ENCODE measurements at places on chromosomes 7 and 10. TPM values are rescaled to one million over a fixed set of nuclear protein-coding genes. Genes with fewer than 3 reads are reported as not detected.

The ENKUR gene
- total RNA-seq, result not detected

The MICU1 gene
- 37.5 TPM for total RNA-seq

The ZNF365 gene
- 0.67 TPM for total RNA-seq

The GIMAP2 gene
- total RNA-seq, result 14.4 TPM

The APBB1IP gene
- total RNA-seq, result 6.8 TPM

The SFRP5 gene
- total RNA-seq, result 17.6 TPM

The PLEKHS1 gene
- total RNA-seq, result not detected

The CABCOCO1 gene
- total RNA-seq, result 1.2 TPM

The CHST3 gene
- total RNA-seq, result 39.3 TPM

The NACAD gene
- total RNA-seq, result 6.0 TPM

The FAM25A gene
- not detected for total RNA-seq

GRCh38 chr10:72097448-72098300 is 9.3 kb upstream of the SPOCK2 start:
- ATAC-seq, result no peak

DNA sequence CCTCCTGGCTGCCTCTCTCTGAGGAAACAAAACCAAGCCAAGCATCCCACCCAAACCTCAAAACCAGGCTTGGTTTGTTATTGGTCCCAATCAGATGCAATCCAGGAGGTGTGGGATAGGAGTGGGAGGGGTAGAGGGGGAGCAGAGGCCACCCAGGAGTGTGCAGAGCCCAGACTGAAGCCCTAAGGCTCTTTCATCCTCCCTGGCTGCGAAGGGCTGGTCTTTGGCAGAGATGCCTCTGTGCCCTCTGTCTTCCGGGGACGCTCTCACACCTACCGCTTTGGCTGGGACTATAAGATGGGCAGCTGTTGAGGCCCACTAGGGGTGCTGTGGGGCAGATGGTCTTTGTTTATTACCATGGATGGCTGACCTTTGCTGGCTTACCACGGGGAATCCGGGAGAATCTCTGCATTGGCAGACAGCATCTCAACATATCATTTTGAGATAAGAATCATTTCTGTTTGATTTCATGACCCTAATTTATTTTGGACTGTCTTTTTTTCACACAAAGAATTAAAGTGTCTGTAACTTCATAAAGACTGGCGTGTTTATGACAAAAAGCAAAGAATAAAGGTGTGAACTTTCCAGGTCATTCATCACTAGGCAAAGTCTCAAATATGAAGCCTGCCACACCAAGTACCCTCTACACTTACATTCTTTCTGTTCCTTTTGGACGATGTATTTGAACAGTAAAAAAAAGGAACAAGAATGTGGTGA is 6.5 kb upstream of the DENND2A start:
- peak; percentile 70 for ATAC-seq

DNA sequence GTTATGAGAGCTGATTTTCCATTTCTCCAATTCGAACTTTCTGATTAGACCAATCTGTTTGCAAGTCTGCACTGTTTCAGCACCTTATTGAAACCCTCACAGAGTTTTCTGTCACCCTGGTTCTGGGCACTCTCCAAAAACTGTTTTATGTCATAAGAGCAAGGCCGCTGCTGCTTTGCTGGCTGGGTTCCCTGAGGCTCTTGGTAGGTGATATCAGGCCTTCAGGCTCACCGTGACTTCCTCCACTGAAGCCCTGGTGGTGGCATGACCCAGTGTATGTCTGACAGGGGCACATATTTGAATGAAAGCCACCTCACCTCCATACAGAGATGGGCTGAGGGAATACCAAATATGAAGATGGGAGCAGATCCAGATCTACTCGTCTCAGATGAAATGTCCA is 8.3 kb downstream of the RABGEF1 start:
- ATAC-seq, result no peak

GRCh38 chr7:70694434-70694970 is 437.4 kb upstream of the GALNT17 start:
- peak; percentile 37 for ATAC-seq

GRCh38 chr10:102601639-102602038 is 42.6 kb upstream of the TRIM8 start:
- ATAC-seq, result no peak

DNA sequence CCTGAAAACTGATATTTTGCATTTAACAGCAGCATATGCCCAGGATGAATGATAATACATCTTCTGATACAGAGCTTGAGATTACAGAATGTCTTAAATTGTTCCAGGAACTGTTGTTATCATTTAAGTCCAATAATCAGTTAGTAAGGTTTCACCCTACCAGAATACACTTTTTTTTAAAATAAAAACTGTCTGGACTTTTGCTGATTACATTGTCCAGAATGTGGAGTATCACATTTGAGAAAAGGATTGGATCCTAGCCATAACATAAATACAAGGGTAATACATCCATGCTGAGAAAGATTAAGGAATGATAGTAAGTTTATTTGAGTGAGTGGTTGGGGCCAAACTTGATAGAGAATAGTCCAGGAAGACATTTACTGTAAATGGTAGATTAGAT is 71.0 kb downstream of the SEPTIN7 start:
- ATAC-seq, result no peak

DNA sequence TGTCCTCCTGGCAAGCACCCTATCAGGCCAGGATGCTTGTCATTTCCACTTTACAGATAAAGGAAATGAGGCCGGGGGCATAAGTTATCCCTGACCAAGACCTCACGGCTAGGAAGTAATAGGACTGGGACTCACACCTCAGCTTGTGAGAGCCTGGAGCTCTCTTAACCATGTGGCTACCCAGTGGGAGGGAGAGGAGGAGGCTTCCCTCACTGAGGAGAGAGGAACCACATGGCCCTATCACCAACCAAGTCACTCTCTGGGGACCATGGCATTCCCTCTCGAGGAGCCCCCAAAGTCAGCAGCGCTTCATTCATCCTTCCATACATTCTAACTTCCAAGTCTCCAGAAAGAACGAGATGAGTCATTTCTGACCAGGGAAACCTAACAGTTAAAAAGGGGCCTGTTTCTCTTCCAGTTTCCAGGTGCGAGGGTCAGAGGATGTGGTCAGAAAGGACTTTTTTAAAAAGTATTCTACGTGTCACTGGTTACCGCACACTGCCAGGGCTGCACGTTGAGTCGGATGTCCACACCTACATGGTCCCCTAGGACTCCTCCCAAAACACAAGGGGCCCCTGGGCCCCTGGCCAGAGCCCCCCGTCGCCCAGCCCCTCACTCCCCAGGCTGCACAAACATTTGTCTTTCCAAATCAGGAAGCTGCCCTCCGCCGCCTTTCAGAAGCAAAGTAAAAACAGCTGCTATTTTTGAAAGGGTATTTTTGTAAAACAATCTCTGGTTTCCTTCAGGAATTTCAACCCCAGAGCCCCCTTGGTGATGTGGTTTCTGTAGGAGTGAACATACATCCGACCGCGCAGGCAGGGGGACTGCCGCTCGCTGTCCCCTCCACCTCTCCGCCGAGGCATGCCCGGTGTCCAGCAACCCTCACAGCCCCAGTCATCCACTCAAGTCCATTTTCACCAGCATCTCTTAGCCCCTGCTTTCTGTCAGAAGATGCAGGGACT is 128.2 kb upstream of the CHST15 start:
- ATAC-seq, result no peak

DNA sequence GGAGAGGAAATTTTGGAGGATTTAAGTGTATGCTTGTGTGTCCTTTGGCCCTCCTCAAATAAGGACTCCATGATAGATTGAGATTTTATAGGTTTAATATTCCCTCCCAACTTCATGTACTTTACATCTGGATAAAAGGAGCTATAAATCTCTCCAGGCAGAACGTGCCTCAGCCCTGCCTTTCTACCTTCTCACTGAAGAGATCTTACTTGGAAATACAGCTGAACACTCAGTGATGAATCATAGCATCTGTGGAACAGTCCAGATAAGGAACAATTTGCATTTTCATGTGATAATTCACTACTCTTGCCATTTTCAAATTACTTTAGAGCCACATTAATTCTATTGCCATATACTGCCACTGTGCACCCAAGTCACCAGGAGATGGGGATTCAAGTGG is 364.6 kb upstream of the PODXL start:
- no peak for ATAC-seq

- no peak for ATAC-seq
These were observed 250.9 kb upstream of the SORCS1 start for GRCh38 chr10:107415446-107415845.

- ATAC-seq, result no peak
These were observed 45.9 kb upstream of the OIT3 start for GRCh38 chr10:72847681-72848080.

DNA sequence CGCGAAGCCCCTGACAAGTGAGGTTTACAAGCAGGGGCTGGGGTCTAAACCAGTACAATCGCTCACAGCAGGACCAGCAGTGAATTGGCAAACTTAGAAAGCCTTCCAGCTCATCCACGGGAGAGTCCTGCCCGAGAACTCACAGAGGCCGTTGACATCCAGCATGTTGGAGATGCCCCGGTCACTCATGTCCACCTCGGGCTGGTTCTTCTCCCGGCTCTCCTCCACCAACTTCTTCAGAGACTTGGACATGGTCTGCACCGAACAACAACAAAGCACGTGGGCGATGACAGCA is 447 bp downstream of the RSU1 start:
- no peak for ATAC-seq

GRCh38 chr10:124511205-124512039 is 49.8 kb downstream of the LHPP start:
- ATAC-seq, result no peak

GRCh38 chr7:130752424-130752823 is 18.4 kb upstream of the KLF14 start:
- no peak for ATAC-seq

DNA sequence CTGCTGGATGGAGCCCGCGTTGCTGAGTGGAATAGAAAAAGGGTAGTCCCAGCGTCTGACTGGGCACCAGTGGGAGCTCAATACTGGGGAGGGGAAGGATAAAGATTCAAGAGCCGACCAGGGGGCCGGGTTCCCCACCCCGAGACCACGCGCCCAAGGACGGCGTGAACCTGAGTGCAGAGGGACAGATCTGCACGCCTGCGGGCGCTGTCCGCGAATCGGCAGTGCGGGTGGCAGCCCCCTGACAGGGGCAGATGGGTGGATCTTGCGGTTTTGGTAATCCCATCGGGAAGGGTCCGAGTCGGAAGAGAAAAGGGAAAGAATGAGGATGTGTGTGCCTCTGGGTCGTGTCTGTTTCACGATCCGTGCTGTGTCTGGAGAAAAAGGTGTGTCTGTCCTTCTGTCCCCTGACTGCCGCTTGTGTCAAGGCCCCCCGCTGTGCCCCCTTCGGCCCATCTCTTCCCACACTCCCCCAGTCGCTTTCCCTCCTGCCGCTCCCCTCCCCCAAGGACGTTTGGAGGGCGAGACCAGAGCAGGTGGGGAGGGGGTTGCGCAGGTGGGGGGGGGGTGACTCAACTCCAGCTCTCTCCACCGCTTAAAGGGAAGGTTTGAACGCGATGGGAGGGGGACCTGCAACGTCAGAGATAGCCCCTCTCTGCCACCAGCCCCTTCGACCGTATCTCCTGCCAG is 734 bp upstream of the VGF start:
- ATAC-seq, result no peak

DNA sequence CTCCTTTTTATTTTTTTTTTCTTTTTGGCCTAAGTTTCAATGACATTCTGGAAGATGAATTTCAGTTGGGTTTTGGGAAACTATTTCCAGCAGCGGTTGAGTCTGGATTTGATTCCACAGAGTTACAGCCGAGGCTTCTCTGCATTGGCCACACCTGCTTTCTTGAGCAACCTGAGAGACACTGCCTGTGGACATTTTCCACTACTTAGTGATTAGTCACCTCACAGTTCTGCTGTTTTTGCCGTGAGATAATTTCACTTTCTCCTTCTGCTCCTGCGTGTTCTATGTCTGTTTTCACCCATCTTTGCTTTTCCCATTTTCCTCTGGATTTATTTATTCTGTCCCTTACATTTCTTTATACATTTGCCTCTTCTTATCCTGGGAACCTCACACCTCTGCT is 243.0 kb downstream of the BICC1 start:
- ATAC-seq, result peak; percentile 87
